Mesangial cell (primary cell): ENCODE measurements at places on chromosomes 3 and 15. TPM values are rescaled to one million over a fixed set of nuclear protein-coding genes. Genes with fewer than 3 reads are reported as not detected.

ZIC1 gene
- not detected in 2 replicates for total RNA-seq

EIF4A2 gene
- 110 and 233 TPM in 2 replicates for total RNA-seq

NGRN gene
- total RNA-seq = 69.2 and 71.2 TPM in 2 replicates

GASK1A gene
- 0.33 and 0.51 TPM in 2 replicates for total RNA-seq

IGSF11 gene
- under 0.01 TPM in 1 of 2 replicates, not detected in the other for total RNA-seq

RAB43 gene
- 21.0 and 28.6 TPM in 2 replicates for total RNA-seq

SLC28A2 gene
- not detected in 2 replicates for total RNA-seq

PLSCR5 gene
- not detected in 2 replicates for total RNA-seq

FBXL22 gene
- 0.33 and 0.63 TPM in 2 replicates for total RNA-seq

FES gene
- total RNA-seq = 12.9 and 24.5 TPM in 2 replicates

C3orf70 gene
- 0.38 and 0.49 TPM in 2 replicates for total RNA-seq

EPHB1 gene
- 0.49 and 1.4 TPM in 2 replicates for total RNA-seq

GABRB3 gene
- 0.16 and 2.4 TPM in 2 replicates for total RNA-seq

TF gene
- total RNA-seq = under 0.01 and 0.16 TPM in 2 replicates

SKOR1 gene
- total RNA-seq = 0.25 TPM in 1 of 2 replicates, not detected in the other

SV2B gene
- not detected in 2 replicates for total RNA-seq

IRAK2 gene
- 2.3 and 6.7 TPM in 2 replicates for total RNA-seq

TICRR gene
- 0.89 and 10.9 TPM in 2 replicates for total RNA-seq

EPHA3 gene
- total RNA-seq = 0.81 and 3.3 TPM in 2 replicates

CYP1A1 gene
- total RNA-seq = not detected in 2 replicates

FGF12 gene
- 0.38 and 0.98 TPM in 2 replicates for total RNA-seq

ANXA2 gene
- 2,448 and 3,105 TPM in 2 replicates for total RNA-seq

GOLGA8T gene
- total RNA-seq = not detected in 2 replicates

ROPN1 gene
- total RNA-seq = not detected in 2 replicates

AMOTL2 gene
- 113 and 198 TPM in 2 replicates for total RNA-seq

ARRDC4 gene
- total RNA-seq = 1.3 and 22.2 TPM in 2 replicates
